ENCODE measurements at places on chromosomes 1 and 21.
A peak's percentile ranks its signal among the peaks of the same experiment; 100 is the strongest.

GRCh38 chr1:116515702-116516101 lies 55.1 kb downstream of the CD58 start:
- DNase-seq: no peak

- DNase-seq: no peak
Observed at GRCh38 chr1:200916152-200916551, 21.5 kb downstream of the INAVA start.

DNA sequence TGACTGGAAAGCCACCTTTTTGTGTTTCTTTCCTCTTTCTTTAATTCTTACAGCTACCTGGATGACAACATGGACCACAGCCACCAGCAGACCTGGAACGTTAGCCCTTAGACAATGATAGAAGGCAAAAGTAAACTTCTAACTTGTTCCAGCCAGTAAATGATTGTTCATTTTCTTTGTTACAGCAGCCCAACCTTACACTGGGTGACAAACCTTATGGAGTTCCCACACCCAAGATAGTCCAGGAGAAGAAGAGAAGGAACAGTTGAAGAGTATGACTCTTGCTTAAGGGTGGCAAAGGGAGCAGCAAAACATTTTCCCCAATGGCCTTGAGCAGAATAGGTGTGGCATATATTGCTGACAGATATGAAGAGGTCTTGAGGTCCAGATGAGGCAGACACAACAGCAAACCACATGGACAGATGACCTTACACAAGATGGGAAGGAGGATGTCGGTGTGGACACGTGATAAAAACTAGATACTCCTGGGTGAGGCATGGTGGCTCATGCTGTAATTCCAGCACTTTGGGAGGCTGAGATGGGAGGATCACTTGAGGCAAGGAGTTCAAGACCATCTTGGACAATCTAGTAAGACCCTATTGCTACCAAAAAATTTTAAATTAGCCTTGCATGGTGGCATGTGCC lies 11.8 kb upstream of the FAM76A start:
- DNase-seq: no peak

DNA sequence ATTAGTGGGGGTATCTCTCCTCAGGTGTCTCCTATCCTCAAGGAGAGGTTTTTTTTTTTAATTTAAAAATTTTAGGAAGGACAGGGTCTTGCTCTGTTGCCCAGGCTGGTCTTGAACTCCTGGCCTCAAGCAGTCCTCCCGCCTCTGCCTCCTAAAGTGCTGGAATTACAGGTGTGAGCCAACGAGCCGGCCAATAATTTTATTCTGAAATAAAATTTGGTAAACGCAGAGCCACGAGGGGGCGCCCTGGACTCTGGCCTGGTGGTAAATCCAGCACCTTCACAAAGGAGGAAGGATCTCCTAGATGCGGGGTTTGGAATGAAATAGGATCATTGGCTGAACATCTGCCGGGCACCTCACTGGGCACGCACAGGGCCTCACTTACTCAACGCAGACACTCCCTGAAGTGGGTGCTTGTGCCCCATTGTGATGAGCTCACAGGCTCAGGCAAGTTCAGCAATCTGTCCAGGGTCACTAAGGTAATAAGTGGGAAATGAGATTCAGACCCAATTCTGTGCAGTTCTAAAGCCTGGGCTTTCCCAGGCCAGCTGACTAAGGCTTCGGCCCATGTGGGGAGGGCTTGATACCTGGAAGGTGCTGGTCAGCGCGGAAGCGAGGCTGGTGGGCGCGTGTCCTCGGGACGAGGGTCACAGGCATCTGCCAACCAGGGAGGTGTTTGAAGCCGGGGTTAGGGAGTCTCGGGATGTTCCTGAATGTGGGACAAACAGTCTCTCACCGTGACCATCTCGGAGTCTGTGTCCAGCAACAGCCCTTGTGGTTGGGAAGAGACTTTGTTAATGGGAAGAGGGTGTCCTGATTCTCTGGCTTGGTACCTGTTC lies 32.7 kb upstream of the ETV3 start:
- no peak for DNase-seq

DNA sequence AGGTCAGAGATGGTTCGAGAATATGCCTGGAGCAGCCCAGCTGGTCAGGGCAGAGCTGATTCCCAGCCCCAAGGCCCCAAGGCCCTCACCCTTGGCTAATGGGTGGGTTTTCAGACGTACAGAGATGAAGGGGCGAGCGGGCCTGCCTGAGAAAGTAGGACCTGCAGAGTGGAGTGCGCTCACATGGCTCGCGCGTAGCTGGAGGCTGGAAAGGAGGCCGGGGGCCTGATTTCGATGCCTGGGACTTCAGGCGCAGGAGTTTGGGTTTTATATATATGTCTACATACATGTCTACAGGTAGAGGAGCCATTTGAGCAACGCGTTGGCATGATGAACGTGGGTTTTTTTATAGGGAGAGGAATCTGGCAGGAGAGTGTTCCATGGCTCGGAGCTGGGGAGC lies 8.9 kb downstream of the COQ8A start:
- DNase-seq: no peak

GRCh38 chr1:92944901-92945747 lies 16.1 kb downstream of the DIPK1A start:
- no peak for DNase-seq

DNA sequence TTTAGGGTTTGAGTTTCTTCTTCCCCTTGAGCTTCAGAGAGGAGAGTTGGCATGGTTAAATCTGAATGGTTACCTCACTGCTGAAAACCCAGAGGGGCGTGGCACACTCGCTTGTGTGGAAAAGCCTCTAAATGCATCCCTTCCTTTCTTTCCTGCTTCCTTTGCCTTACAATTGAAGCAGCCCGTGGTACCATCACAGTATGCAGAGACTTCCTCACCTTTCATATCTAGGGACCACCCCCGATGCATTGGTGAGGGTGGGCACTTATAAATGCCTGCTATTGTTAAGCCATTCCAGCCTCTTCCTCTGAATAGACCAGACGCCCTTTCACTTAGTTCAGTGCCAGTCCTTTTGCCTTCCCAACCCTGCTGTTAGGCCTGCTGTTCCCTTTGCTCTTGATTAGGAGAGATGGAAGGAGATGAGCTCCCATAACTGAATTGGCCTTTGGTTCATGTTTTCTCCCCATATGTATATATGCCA lies 21.9 kb upstream of the LAX1 start:
- no peak for DNase-seq

- DNase-seq: no peak
Observed at GRCh38 chr1:41870076-41870562, 48.6 kb downstream of the HIVEP3 start.

DNA sequence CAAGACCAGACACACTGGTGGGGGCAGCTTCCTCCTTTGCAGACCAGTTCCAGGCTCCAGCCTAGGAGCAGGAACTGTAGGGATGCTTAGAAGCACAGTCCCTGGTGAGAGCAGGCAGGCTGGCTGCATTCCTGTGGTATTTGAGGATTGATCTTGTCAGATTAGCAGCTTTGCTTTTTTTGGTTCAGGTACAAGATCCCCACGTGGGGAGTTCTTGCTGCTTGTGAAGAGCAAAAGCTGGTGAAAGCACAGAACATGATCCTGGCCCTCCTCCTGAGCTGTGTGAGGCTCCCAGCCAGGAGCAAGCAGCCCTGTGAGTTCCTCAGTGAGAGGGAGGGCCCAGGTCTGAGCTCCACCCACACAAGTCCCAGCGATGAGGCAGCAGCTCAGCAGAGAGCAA lies 75.3 kb upstream of the ARTN start:
- peak; percentile 79 for DNase-seq

- no peak for DNase-seq
Observed at GRCh38 chr21:29230551-29231261, 68.0 kb upstream of the BACH1 start.

GRCh38 chr1:29506678-29507225 lies 270.4 kb downstream of the PTPRU start:
- DNase-seq: no peak

- no peak for DNase-seq
Observed at GRCh38 chr1:234611847-234612351, 1.9 kb upstream of the IRF2BP2 start.

DNA sequence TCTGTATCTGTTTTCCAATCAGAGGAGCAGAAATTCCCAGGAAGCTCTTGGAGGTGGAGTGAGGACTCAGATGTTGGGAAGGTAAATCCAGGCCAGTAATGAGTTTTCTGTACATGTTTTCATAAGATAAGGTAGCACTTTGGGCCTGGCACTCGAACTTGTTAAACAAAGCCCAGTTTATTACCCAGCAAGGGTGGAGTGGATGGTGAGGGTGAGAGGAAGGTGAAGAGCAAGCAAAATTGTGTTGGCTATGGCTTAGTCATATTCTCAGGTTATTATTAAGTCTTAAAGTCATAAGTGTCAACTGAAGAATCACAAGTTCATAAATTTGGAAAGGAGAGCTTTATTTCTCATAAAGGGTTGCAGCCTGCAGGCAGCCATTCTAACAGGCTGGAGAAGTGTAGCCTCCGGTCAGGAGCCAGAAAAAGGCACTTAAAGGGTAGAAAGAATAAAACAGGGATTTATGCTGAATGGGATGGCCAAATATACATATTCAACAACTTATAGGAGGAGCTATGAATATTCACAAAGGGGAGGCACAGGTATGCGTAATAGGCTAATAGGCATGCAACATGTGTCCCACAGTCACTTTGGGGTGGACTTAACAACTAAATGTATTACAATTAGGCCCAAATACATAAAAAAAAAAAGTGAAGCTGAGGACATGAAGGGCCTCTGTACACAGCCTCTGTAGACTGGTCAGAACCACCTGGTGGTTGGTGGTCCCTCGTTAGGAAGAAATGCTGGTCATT lies 523.9 kb downstream of the LMO4 start:
- no peak for DNase-seq

DNA sequence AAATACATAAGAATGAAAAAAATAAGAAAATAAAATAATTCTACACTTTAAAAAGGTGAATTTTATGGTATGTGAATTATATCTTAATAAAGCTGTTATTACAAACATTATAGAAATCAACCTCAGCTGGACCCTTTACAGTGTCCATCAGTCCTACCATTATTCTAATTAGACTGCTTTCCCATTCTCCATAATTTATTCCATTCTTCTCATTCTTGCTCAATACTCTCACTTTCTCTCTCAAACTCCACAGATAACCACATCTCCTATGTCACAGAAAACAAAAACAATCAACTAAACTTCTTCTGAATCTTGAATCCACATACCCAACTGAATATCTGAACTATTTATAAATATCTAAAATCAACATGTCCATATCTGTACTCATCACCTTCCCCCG lies 11.6 kb downstream of the HFM1 start:
- no peak for DNase-seq

- DNase-seq: no peak
Observed at GRCh38 chr1:157482174-157482573, 70.1 kb downstream of the FCRL5 start.

GRCh38 chr1:160460683-160461287 lies 60.4 kb downstream of the VANGL2 start:
- no peak for DNase-seq

GRCh38 chr1:180627411-180627810 lies 4.4 kb upstream of the XPR1 start:
- DNase-seq: no peak

- DNase-seq: no peak
Observed at GRCh38 chr1:97082160-97082848, 360.7 kb downstream of the PTBP2 start.

GRCh38 chr1:65209005-65209885 lies 61.2 kb downstream of the AK4 start:
- no peak for DNase-seq

GRCh38 chr1:94825936-94826335 lies 5.8 kb downstream of the SLC44A3 start:
- DNase-seq: no peak

GRCh38 chr1:6600410-6601048 lies 2.1 kb downstream of the KLHL21 start:
- no peak for DNase-seq

- DNase-seq: no peak
Observed at GRCh38 chr1:207336559-207337467, 15.3 kb downstream of the CD55 start.

- no peak for DNase-seq
Observed at GRCh38 chr1:172533513-172534151, 682 bp downstream of the SUCO start.

DNA sequence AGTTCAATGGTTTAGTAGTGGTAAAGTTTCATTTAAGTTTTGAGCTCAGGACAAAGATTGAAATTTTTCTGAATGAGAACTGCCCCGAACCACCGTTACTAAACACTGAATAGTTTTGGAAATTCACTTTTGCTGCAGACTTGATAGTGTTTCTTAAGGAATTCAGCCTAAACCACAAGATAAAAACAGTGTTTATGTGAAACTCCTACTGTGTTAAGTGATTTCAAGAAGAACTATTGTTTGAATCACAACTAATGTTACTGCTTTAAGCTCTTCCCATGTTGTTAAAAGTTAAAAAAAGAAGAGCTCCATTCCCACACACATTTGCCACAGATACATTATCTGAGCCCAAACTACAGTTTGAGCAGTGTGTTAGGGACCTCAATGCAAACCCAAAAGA lies 159.2 kb downstream of the DYRK1A start:
- no peak for DNase-seq

DNA sequence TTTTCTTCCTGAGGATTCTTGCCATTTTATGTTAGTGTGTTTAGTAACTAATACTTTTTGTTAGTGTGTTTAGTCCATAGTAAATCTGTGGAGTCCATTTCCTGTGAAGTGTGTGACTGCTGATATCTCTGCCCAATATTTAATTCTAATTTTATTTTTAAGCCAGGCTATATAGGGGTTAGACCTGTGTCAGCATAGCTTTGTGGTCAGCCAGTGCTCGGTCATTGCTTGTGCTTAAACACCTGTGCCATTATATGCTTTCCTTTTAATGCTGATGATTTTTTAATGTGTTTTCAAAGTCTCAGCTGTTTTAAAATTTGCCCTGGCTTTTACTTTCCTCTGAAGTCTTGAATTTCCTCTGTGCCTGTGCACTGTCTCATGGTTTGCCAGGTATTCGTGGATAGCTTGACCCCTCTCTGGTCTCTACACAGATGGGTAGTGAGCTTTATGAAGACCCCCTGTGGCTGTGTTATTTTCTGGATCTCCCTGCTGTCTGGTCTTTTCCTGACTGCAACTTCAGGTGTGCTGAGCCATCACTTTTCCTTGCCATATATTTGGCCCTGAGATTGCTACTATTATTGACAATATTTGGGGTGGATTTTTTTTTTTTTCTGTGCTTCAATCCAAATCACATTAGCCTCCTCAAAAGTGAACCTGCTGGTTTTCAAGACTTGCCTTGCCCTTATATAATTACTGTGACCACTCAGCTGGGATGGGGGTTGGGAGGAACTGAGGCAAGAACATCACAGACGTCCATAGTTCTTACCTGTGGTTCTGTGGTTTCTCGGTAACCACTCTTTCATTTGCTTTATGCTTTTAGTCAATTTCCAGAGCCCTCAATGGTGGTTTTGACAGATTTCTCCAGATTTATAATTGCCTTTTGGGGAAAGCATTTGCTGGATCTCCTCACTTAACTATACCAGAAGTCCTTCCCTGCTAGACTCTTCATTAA lies 59.6 kb downstream of the RPS6KC1 start:
- no peak for DNase-seq

- DNase-seq: no peak
Observed at GRCh38 chr1:64315402-64315801, 112.0 kb downstream of the UBE2U start.
